ENCODE measurements at places on chromosomes 2 and 18.
A peak's percentile ranks its signal among the peaks of the same experiment; 100 is the strongest.

DNA sequence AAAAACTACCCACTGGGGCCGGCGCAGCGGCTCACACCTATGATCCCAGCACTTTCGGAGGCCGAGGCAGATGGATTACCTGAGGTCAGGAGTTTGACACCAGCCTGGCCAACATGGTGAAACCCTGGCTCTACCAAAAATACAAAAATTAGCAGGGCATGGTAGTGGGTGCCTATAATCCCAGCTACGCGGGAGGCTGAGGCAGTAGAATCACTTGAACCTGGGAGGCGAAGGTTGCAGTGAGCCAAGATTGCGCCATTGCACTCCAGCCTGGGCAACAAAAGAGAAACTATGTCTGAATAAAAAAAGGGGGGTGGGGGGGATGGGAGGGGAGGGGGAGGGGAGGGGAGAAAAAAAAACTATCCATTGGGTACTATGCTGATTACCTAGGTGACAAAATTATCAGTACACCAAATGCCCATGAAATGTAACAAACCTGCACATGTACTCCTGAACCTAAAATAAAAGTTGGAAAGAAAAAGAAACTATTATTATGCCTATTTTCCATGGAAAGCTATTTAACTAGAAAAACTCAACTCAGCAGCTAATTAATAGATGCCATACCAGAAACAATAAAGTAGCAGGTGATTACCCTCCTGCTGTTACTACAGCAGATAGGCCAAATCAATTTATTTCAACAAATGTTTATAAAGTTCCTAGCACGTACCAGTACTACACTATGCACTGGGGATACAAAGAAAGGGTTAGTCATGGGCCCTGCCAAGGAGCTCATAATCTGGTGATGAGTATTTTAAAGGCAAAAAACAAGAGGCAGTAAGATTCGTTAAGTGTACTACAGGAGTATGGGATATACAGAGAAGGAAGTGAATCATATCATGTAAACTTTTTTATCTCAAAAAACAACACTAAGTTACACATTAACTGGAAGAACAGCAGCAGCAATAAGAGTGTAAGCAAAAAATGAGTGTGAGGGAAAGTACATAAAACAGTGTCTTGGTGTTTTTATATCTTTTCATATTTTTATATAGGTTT is 112.8 kb upstream of the SLC39A10 start:
- DNase-seq, result peak; percentile 74

GRCh38 chr2:97718051-97718882 is 4.9 kb downstream of the ZAP70 start:
- no peak for DNase-seq

DNA sequence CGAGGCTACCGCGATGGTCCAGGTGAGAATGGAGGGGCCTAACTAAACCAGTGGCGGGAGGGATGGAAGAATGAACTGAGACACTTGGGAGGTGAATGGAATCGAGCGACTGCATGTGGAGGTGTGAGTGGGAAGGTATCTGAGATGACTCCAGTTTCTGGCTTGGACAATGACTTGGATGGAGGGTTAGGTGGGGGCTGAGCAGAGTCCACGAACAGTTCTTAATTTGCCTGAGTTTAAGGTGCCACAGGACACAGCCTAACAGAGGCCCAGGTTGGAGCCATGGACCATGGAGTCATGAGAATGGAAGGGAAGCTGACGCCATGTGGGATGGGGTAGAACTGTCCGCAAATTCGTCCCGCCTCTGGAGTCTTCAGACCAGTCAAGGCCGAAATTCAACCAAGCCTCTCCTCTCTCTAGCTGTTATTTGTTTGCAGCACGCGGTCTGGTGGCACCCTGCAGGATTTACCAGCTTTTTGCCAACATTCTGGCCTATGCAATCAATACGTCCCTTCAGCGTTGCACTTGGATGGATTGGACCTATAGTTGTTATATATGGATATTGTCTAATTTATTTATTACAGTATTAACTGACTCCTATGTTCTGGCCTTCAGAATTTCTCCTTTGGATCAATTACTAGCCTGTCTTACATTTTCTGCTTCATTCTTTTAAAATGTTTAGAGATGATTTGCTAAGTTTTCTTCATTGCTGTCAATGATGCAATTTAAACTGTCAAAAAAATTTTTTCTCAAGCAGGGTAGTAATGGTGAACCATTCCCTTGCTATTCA is 940 bp upstream of the BOLA3 start:
- DNase-seq, result no peak

DNA sequence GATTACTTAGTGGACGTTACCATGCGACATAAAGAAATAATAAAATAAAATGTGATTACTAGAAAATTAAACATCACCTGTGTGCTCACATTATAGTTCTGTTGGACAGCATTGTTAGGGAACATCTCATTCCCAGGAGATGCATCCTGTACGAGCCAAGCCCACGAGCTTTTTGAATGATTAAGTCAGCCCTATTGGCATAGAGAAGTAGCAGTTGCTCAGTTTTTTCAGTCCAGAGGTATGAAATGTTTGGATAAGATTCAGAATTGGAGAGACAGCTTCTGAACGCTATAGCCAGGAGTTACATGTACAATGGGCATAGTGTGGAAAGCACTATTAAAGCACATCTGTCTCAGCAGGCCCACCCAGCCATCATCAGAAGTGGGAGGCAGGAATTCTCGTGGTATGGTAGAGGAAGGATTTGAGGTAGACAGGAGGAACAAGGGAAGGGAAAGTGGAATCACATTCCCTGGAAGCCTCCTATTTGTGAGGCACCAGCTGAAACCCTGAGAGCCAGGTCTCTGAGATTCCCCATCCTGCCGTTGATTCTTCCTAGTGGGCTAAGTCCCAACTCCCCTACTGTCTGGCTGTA is 8.6 kb downstream of the SPATS2L start:
- DNase-seq, result no peak

DNA sequence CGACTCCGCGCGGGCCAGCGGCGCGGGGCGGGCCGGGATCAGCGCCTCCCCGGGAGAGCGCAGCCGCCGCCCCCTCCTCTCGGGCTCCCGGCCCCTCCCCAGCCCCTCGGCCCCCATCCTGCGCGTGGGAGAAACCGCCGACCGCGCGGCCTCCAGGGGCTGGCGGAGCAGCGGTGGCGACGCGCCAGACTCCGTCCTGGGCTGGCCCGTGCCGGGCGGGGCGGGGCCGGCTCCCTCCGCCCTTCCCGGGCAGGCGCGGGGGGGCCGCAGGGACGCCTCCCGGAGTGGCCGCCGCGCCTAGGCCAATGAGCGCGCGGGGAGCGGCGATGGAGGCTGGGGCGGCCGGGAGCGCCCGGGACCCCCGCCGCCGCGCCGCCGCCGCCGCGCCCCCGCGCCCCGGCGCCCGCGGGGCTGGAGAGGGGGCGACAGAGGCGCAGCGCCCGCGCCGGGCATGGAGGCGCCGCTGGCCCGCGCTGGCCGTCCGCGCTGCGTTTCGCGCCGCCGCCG is 49.1 kb downstream of the KCNIP3 start:
- peak; percentile 63 for DNase-seq

- no peak for DNase-seq
Observed at GRCh38 chr2:148907085-148907785, 32.2 kb downstream of the KIF5C start.

DNA sequence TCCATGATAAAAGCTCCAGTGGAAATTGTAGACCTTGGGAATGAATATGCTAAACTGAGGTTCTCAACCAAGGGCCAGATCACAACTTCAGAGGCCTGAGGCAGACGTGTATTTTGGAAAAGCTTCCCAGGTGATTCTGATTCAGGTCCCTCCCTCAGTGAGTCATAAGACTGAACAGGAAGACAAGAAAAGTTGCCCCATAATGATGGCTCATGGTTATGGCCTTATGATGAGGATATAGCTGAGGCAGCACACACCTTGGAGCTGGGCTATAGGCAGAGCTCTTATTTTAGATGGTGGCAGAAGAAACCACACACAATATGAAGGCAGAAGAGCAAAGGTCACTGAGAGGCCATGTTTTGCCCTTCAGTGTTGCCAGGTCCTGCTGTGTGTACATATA is 9.6 kb downstream of the ANTXR1 start:
- DNase-seq, result peak; percentile 43

- DNase-seq, result peak; percentile 66
Observed at GRCh38 chr2:18154812-18155211, 276.3 kb downstream of the KCNS3 start.

DNA sequence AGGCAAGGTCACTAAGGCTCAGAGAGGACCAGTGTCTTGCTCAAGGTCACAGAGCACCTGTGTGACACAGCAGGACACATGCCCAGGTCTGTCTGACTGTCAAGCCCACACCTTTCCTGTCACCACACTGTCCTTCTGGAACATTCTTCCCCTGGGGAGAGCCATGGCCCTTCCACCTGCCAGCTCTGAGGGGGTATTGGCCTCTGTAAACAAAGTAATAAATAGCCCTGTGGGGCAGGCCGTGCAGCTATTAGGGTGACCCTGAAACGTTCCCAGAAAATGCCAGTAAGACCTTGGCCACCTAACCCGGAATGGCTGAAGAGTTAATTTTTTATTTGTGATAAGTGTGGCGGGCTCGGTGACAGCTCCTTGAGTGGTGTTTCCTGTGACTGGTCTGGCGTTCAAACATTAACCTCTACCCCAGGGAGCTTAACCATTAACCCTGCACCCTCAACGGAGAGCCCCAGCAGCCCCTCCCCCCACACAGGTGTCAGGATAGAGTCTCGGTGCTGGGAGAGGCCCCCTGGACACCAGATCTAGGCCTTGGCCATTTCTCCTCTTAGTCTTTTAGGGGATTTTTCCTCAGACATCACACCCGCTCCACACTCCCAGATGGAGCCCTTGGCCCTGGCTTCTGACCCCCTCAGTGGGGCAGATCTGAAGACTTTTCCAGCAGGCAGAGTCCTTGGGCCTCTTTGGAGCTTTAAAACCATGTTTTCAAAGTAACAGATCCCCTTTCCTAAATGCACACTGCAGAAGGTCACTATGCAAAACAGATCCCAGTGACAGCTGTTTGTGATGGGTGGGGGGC is 36.6 kb downstream of the SCTR start:
- DNase-seq, result no peak

DNA sequence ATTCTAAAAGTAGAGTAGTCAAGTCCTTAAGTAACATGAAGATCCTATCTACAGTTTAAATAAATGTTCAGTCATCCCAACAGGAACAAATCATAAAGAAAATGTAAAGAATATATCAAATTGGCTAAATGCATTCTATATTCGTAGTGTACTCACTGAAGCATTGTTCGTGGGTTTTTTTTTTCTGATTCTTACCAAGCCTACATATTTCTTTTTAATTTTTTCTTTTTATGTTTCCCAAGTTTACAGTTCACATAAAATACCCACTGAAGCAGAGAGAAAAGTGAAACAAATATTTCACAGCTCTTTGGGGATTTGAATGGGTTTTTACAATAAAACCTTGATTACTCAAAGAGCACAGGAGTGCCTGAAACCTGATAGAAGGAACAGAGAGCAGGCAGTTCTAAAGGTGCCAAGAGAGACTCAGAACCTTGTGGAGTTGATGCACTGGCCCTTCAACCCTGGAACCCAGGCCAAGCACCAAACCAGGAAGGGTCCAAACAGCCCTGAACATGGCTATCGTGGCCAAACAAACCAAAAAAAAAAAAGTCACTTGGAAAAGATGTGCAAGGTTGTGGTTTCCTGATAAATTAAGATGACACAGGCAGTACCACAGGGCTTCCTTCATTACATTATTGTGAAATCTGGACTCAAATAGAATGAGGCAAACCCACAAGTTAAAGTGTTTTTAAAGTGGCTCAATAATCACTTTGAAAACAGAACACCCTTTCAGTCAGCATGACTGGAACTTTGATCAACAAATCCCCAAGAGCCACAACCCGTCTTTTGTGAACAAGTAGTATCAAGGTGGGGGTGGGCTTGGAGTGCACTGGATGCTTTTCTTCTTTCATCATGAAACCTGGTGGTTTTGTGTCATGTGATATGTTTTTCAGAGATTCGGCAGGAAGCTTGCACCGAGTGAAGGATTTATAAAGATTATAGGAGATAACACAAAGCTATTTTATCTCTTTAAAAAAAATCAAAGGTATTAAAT is 245.0 kb upstream of the FN1 start:
- peak; percentile 93 for DNase-seq

DNA sequence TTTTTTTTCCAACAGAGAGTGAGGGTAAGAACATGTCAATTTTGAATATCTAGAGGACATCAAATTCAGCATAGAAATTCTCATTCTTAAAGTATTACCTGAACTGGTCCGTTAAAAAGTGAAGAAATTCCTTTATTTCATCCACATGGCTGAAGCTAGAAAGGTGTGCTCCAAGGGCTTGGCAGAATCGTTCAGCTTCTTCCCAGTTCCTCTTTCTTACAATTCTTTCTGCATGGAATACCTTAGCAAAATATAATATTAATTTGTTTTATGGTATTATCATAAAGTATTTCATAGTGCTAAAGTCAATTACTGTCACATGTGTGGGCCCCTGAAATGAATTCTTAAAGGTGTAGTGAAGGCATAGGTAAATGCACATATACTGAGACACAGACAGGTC is 74.3 kb upstream of the CD302 start:
- DNase-seq, result no peak

- no peak for DNase-seq
Observed at GRCh38 chr2:241843321-241844065, 15.2 kb downstream of the PDCD1 start.

- peak; percentile 54 for DNase-seq
Observed at GRCh38 chr2:107597507-107597906, 229.2 kb upstream of the RGPD4 start.

DNA sequence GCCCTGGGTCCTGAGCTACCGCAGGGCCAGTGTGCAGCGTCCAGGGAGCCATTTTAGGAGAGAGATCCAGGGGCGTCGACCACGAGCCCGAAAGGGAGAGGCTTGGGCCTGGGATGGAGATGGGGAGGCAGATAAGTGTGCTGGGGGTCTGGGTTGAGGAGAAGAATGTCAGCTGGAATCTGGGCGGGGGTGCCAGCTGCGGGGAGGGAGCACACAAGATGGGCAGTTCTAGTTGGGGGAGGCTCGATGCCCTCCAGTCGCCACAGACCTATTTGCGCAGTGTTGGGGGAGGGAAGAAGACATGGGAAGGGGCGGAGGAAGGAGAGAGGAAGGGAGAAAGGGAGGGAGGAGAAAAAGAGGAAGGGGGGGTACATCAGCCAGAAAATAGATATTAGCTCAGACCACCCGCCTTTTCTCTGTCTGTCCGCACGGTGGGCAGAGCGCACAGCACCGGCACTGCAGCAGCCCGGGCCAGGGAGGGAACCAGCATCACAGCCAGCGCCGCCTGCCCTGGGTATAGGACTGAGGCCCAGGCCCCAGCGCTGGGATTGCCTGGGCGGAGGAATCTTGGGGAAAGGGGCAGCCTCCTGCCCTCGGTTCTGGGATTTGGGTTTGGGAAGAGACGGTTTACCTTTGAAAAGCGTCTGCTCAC is 1.9 kb upstream of the HOXD11 start:
- DNase-seq, result peak; percentile 51

Data from M059J (cell line).